ENCODE measurements at places on chromosomes 1 and 21.

GRCh38 chr1:10606064-10606463 lies 131.3 kb downstream of the PEX14 start:
- DNase-seq = no peak

DNA sequence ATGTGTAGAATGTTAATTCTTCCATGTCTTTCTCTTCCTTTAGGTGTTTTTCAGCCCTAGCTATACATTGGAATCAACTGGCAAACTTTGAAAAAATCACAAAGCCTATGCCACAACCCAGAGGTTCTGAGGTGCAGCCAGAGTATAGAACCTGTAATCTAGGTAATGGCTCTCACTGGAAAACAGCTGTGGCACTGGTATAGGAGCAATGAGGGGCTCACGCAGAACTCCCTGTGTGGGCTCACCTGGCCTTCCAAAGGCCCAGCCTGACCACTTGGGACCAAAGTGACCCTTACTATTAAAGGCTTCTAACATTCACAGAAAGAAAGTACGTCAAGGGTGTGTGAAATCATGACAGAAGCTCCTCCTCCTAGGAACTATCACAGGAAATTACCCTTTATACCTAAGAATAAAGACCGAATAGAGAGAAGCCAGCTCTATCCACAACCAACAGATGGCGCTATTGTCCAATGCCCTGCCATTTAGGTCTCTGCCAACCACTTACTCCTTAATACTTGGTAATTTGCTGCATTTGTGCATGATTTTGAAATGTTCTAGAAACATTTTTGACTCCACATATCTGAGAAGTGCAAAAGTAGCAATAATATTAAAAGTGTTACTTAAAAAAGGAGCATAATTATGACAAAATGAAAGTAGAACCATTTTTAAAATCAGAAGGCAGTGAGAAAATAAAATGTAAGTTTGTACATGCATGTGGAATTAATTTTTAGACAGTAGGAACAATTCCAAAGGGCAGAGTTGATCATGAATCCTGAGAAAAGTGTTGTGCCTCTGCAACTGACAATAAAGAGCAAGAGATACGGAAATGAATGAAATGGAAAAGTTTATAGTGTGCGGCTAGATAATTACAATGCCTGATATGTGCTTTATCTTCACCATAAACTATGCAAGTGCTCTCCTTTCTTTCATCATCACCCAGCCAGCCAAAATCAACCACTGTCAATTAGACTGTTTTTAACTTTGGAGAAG lies 93.1 kb upstream of the HAO2 start:
- no peak for DNase-seq

- DNase-seq = no peak
Measured at GRCh38 chr1:204962742-204963632, 80.0 kb upstream of the CNTN2 start.

GRCh38 chr1:3837200-3837599 lies 19.8 kb downstream of the CEP104 start:
- DNase-seq = no peak

GRCh38 chr1:95122151-95122697 lies 5.1 kb downstream of the TLCD4 start:
- no peak for DNase-seq

- DNase-seq = no peak
Measured at GRCh38 chr1:210358626-210359025, 29.9 kb downstream of the HHAT start.

DNA sequence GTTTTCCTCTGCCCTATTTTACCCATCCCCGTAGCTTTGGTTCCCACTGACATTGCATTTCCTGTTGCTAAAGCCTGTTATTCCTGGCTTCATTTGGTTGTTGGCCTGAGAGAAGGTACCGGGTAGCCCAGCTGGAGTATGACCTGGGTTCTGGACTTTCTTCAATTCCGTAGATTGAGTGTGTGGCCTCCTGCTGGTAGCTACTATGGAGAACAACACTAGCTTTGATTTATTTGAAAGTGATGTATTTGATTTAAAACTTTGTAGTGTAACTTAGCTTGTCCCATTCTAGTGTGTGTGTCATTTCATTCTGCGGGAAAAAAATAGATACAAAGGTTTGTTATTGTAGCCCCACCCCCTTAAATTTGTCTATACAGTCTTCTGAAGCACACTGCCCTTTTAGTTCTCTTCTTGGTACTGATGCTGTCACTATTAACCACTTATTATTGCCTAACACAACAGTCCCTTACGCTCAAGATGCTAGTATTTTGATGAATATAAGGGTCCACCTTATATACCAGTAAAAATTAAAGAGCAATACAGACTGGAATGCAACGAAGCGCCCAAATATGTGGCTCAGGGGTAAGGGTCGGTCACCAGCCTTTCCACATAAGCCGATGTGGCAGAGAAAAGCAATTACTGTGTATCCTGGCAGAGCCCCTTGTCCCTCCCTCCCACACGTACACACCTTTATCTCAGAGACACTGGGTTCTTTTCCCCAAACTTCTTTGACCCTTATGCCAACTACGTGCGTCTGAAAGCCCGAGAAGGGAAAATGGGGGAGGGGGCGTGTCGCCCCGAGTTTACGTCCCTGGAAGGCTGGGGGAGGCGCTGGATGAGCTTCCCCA lies 643 bp upstream of the MOV10 start:
- DNase-seq = no peak

- DNase-seq = no peak
Measured at GRCh38 chr1:27603309-27603680, 649 bp downstream of the AHDC1 start.

GRCh38 chr1:54409156-54410142 lies 3.3 kb upstream of the SSBP3 start:
- no peak for DNase-seq

DNA sequence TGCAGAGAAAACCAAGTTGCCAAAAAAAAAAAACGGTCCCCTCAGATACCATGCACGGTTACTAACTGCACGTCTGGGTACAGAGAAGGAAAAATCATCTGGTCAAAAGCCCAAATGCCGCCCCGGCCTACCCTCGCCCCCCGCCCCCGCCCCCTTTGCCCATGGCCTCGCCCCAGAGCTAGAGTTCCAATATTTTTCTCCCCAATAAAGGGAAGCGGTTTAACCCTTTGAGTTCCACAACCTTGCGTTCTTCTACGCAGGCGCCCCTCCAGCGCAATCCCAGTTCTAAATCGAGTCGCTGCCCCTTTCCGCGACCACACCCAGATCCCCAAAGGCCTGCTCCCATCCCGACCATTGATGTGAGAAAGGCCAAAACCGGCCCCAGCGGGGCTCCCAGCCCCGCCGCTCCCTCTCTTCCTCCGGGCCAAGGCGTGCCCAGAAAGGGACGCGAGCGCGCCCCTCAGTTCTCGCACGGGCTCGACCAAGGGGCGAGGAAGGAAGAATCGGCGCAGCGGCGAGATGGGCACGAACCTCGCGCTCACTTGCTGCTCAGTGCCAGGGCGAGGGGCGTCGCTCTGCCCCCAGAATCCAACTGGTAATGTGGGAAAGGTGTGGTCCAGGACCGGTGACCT lies 797 bp downstream of the WDR47 start:
- DNase-seq = no peak

GRCh38 chr1:3482378-3482849 lies 27.9 kb downstream of the ARHGEF16 start:
- DNase-seq = no peak

DNA sequence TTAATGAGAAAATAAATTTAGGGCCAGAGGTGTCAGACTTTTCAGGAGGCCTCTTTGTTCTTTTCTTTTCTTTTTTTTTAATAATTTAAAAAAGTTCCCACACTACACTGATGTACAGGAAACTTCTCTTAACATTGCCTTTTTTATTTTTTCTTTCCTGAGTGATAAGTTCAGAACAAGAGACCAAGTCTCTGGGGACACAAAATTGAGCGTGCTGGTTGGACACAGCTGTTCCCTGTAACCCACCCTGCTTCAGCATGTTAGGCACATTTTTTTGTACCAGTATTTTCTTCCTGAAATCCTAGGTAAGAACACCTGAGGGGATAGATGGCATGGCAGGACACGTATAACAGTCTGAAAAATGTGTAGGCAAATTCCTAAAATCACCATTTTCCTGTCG lies 50.1 kb downstream of the PBX1 start:
- DNase-seq = no peak

- no peak for DNase-seq
Measured at GRCh38 chr1:16204634-16205333, 7.7 kb downstream of the ARHGEF19 start.

GRCh38 chr1:116754198-116754977 lies at the start of gene CD2:
CD2 (plus strand) TSS chr1:116754430; CDS start chr1:116754493, 63 bp downstream.
- no peak for DNase-seq

GRCh38 chr1:84083307-84083706 lies 60.8 kb upstream of the PRKACB start:
- DNase-seq = no peak

DNA sequence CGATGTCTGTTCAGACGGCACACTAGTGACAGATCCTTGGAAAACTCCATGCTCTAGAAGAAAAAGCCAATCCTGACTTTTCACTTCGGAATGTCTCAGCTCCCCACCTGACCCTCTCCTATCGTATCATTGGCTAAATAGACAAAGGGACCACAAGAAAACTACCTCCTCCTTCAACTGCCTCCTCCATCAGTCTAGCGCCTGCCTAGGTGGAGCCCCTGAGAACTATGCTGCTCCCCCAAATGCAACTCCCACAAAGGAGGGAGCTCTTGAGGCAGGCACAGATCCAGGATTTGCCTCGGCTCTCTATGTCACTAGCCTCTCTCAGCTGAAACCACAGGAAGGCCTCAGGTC lies 148.4 kb downstream of the TOMM20 start:
- no peak for DNase-seq

- DNase-seq = no peak
Measured at GRCh38 chr1:96579636-96580035, 141.9 kb upstream of the PTBP2 start.

- no peak for DNase-seq
Measured at GRCh38 chr1:231279683-231280082, 38.7 kb downstream of the GNPAT start.

- DNase-seq = no peak
Measured at GRCh38 chr1:233097546-233097945, 147.1 kb downstream of the NTPCR start.

DNA sequence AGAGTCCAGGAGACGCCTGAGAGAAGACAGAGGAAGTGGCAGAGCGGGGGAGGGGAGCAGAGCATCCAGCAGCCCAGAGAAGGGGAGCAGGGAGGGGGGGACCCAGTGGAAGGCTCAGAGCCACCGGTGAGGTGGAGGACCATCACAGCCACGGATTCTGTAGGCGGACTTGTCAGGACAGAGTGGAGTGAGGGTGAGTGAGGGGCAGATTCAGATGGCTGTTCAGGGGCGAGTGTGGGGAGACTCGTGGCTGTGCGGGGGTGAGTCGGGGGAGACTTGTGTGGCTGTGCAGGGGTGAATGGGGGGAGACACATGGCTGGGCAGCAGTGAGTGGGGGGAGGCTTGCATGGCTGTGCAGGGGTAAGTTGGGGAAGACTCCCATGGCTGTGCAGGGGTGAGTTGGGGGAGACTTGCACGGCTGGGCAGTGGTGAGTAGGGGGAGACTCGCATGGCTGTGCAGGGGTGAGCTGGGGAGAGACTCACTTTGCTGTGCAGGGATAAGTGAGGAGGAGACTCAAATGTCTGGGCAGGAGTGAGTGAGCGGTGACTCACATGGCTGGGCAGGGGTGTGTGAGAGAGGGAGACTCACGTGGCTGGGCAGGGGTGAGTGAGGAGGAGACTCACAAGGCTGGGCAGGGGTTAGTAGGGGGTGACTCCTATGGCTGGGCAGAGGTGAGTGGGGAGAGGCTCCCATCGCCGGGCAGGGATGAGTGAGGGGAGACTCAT lies 56.8 kb upstream of the ABCG1 start:
- no peak for DNase-seq

Data from activated T-helper 1 cell treated with anti-CD3 and anti-CD28 coated beads, Interleukin-2, amount 50 U/mL, for 16 hours (primary cell).